ENCODE measurements at places on chromosomes 3 and 15.

DNA sequence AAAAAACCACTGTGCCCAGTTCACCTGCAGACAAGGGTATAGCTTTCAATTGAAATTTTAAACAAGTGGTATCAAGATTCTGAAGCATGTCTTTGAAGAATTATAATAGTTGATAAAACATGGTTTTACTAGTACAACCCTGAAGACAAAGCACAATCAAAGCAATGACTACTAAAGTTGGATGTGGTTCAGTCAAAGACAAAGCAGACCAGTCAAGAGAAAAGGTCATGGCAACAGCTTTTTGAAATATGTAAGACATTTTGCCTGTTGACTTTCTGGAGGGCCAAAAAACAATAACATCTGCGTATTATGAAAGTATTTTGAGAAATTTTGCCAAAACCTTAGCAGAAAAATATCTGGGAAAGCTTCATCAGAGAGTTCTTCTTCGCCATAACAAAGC, 1393.6 kb downstream of the SI start:
- no peak for DNase-seq

- no peak for DNase-seq
Measured at GRCh38 chr3:35707904-35708303, 68.6 kb downstream of the ARPP21 start.

GRCh38 chr15:67776600-67776999, 48.7 kb upstream of the SKOR1 start:
- no peak for DNase-seq

- peak; percentile 50 for DNase-seq
Measured at GRCh38 chr15:42549741-42550392, 1.2 kb downstream of the HAUS2 start.

GRCh38 chr3:172076212-172076611, 36.8 kb downstream of the FNDC3B start:
- no peak for DNase-seq

- DNase-seq, result no peak
Measured at GRCh38 chr3:19425825-19426224, 277.5 kb downstream of the KCNH8 start.

GRCh38 chr15:100516643-100517512, 11.9 kb downstream of the CERS3 start:
- peak; percentile 22 for DNase-seq

DNA sequence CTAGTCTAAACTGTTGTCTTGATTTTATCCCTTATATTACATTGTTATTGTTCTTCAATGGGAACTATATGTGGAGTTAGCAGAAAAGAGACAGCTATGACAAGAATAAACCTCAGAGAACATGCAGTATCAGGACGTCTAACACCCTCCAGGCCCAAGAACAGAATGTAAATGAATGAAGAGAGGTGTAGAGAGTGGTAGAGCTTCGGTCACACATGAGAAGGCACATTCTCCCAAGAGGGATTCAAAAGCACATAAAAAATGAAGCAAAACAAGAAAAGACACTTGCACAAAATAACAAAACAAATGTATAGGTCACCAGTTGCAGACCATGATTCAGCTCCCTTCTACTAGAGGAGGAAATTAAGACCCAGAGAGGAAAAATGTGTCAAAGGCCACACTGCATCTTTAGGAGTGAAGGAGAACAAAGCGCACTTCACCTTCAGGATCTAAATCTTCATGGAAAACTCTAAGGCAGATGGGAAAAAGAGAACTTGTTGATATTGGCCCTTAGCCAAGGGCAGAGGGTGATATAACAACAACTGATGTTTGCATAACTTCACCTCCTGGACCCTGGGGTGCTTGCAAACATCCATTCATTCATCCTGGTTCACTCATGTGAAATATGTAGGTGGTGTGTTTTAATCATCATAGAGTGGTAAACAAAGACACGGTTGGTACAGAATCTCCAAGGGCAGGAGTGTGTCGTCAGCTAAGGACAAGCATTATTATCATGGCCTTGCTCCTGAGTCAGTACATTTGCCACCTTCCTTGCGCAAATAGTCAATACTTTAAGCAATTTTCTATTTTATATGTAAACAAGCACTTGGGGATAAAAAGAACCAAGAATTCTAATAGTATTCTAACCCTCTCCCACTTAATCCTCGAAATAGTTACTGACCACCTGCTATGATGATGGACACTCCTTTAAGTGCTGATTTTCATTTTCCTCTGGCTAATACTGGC, 8.8 kb downstream of the NEK10 start:
- DNase-seq, result no peak

GRCh38 chr3:43966530-43966929, 275.2 kb upstream of the TOPAZ1 start:
- no peak for DNase-seq

DNA sequence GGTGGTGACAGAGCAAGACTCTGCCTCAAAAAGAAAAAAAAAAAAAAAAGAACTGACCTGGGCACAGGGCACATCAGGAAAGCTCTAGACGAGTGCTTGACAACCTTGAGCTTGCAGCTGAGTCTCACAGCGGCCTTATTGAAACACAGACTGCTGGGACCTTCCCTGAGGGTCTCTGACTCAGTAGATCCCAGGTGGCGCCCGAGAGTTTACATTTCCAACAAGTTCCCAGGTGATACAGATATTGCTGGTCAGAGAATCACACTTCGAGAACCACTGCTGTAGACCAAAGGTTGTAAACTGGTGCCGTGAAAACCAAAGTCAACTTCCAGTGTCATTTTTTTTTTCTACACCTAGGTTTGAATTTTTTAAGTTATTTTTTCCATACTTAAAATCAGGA, 573.2 kb upstream of the MDFIC2 start:
- no peak for DNase-seq

DNA sequence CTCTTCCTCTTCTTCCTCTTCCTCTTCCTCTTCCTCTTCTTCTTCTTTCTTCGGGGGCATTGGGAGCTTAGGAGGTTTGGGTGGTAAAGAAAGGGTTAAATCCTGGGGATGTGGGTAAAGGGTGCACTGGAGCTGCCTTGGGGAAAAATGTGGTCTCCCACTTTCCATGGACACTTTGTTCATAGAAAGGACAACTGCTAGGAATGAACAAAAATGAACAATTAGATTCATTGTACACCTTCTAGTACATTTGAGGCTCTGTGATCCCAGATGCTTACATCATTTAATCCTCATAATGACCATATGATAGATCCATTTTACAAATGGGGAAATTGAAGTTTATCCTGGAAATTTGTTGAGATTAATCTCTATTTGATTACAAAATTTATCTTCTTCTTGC, 699.7 kb downstream of the TUSC7 start:
- DNase-seq, result no peak

GRCh38 chr3:132245552-132246142, 71.6 kb upstream of the ACP3 start:
- peak; percentile 14 for DNase-seq

DNA sequence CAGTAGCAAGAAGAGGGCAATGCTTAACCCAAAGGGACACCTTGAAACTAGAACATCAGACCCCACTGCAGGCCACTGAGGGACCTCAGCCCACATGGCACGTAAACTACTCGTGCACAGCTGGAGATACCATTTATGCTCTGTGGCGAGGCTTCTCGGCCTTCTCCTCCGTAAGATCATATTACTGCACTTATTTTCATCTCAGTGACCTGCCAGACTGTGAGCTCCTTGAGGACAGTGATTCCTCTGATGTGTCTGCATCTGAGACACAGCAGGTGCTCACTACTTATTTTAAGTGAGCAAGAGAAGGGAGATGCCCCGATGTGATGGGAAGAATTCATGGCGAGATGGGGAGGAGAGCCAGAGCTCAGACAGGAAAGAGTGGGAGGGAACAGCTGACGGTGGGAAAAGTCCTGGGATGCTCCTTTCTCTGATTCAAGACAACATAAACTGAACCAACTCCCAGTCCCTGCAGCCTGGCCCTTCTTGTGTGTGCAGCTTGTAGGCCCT, 137.6 kb downstream of the RPLP1 start:
- DNase-seq, result no peak

- no peak for DNase-seq
Measured at GRCh38 chr3:128235207-128235926, 82.1 kb downstream of the EEFSEC start.

GRCh38 chr3:38823186-38823585, 7.2 kb upstream of the SCN10A start:
- no peak for DNase-seq

DNA sequence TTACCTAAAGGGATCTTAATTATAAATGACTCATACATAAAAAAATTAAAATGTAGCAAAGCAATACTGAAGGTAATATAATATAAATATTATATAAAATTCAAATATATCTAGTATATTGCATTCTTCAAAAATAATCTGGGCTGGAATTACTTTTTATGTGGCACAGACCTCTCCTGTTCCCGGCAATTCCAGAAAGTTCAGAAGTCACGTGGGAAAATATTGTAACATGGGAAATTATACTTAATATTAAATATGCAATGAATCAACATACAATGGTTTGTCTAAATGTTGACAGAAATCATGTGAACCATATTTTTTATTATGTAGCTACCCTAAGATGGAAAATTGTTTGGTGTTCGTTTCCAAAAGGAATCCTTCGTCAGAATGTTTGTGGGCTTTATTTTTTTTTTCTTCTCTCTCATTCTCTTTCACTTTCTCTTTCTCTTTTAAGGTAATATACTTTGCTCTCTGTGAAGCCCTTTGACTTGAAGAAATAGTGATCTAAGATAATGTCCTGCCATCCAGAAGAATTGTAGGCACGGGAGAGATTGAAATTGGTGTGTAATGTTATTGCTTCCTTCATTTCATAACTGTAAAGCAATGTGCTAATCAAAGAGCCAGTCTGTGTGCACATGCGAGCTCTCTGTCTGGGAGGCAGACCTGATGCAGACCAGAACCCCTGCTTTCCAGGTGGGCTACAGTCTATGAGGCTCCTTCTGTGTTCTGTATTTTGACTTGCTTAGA, 559.4 kb downstream of the NR2F2 start:
- no peak for DNase-seq

DNA sequence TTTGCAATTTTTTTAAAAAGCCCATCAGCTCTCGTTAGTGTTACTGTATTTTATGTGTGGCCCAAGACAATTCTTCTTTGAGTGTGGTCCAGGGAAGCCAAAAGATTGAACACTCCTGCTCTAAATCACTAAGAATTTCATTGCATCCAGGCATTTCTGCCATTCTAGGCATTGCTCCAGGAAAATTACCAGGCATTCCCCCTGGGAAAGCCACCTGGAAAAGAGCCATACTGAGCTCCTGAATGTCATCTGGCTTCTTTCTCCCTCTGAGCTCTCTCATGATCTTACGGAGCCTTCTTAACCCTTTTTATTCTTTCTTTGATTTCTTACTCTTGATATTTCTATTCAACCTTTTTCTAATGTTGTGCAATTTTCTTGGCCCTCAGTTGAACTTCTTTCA, 202.2 kb downstream of the DOCK3 start:
- no peak for DNase-seq

GRCh38 chr3:187169231-187169960, 27.9 kb upstream of the RTP1 start:
- DNase-seq, result no peak

DNA sequence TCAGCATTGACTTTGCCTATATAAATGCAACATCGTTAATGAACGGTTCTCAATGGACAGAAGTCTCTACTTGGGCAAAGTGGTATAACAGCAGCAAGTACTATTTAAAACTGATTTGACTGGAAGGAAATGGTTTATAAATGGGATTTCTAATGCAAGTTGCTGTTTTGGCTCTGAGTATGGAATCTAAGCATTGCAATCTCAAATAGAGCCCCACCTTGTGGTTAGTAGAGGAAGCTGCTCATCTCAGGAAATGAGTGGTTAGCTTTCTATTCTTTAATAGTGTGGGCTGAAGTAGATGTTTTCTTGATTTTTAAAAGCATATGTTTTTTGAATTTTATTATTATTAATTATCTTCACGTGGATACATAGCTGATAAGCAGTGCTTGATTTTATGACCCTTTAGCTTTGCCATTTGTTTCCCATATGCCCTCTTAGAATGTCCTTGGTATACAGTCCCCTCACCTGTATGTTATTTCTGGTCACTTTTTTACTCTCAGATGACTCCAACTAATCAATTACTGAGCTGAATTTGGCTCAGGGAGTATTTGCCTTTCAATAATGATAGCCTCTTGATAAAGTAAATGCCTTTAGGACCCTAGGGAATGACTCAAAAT, 67.1 kb downstream of the OXSM start:
- DNase-seq, result peak; percentile 4

GRCh38 chr15:63441266-63441665, 59.6 kb upstream of the CA12 start:
- DNase-seq, result no peak

- DNase-seq, result no peak
Measured at GRCh38 chr15:43169888-43170287, 15.3 kb upstream of the CCNDBP1 start.

GRCh38 chr3:167736997-167737396, 1.5 kb downstream of the SERPINI1 start:
- no peak for DNase-seq

DNA sequence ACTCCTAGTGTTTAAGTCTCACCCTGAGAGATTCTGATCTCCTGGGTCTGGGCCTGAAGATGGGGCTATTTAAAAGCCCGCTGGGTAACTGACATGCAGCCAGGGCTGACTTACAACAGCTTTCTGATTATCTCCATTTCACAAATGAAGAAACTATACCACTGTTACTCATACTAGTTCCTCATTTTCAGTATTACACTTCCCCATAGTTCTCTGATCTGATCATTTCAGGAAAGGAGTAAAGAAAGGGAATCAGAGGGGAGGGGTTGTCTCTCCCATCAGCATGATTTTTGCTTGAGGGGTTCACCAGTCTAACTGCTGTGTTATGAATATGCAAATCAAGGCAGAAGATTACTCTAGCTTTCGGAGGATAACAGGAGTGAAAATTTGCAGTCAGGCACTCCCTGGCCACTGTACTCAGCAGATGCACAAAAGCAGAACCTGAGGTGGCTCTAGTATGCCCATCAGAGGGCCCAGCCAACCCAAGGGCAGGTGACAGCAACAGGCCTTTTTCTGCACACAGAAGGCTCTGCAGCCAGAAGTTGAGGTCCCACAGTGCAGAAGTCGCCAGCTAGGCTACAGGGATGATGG, 59.4 kb downstream of the DAPK2 start:
- peak; percentile 51 for DNase-seq

DNA sequence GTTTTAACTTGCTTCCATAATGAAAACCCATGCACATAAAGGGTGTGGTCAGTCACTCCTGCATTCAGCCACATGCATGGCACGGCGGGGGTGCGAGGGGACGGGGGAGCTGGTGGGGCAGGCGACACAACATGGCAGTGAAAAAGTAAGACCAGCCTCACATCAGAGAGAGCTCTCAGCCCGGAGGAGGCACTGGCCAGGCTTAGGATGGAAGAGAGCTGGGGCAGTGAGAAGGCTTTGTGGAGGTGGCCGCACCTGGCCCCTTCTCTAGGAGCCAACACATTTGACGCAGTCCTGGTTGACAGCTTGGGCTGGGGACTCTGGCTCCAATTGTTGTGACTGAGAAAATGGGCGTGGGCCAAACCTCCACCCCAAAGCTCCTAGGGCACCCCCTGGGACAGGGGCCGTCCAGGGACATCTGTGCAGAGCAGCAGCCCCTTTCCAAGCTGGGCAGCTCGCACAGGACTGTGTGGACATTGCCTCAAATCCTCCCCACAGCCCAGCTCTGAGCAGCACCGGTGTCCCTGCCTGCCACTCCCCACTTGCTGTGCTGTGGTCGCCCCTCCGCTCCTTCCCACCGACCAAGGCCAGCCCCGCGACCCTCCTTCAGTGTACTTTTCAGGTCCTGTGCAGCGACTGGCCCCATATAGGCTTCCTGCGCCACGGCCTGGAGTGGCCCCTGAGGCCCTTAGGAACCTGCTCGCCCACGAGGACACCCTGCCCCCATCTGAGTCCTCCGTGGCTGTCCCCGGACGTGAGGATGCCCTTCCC, 126.0 kb upstream of the IQSEC1 start:
- DNase-seq, result no peak

GRCh38 chr15:85312929-85313331, 67.5 kb upstream of the AKAP13 start:
- DNase-seq, result peak; percentile 38

GRCh38 chr3:39284457-39284881, 4.6 kb upstream of the CX3CR1 start:
- no peak for DNase-seq
